ENCODE measurements at places on chromosomes 5 and 9.

- no peak for DNase-seq
Measured at GRCh38 chr9:1320607-1321195, 270.5 kb downstream of the DMRT2 start.

DNA sequence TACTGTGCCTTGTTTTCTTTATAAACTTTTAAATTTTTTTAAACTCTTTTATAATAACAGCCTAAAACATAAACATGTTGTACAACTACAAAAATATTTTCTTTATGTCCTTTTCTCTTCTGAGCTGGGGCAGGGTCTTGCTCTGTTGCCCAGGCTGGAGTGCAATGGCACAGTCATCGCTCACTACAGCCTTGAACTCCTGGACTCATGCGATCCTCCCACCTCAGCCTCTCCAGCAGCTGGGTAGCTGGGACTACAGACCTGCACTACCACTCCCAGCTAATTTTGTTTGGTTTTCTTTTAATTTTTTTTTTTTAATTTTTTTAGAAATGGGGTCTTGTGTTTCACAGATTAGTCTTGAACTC is 31.5 kb downstream of the TTC1 start:
- no peak for DNase-seq

GRCh38 chr9:132141948-132142594 is 19.8 kb upstream of the NTNG2 start:
- no peak for DNase-seq

DNA sequence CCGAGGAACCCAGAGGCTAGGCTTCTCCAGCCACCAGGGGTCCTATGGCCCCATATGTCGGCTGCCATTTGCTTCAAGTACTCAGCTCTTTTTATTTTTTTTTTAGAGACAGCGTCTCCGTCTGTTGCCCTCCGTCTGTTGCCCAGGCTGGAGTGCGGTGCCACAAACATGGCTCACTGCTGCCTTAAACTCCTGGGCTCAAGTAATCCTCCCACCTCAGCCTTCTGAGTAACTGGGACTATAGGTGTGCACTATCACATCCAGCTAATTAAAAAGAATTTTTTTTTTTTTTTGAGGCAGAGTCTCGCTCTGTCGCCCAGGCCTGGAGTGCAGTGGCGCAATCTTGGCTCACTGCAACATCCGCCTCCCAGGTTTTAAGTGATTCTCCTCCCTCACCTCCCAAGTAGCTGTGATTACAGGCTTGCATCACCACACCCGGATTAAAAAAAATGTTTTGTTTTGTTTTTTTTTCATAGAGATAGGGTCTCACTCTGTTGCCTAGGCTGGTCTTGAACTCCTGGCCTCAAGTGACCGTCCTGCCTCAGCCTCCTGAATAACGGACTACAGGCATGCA is 8.9 kb downstream of the CERCAM start:
- no peak for DNase-seq

Measured in CD4-positive, alpha-beta memory T cell (primary cell).